ENCODE measurements at places on chromosomes 1 and 21.

DNA sequence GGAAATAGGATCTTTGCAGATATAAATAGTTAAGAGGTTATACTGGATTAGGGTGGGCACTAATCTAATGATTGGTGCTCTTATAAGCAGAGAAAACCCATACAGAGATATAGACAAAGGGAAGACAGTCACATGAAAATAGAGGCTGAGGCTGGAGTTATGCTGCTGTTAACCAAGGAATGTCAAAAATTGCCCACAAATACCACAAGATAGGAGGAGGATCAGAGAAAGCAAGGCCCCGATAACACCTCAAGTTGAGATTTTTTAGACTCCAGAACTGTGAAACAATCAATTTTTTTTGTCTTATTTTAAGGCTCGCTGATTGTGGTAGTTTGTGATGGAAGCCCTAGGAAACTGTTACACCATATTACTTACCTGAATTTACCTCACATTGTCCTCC, 513.2 kb downstream of the COL11A1 start:
- no peak for DNase-seq

DNA sequence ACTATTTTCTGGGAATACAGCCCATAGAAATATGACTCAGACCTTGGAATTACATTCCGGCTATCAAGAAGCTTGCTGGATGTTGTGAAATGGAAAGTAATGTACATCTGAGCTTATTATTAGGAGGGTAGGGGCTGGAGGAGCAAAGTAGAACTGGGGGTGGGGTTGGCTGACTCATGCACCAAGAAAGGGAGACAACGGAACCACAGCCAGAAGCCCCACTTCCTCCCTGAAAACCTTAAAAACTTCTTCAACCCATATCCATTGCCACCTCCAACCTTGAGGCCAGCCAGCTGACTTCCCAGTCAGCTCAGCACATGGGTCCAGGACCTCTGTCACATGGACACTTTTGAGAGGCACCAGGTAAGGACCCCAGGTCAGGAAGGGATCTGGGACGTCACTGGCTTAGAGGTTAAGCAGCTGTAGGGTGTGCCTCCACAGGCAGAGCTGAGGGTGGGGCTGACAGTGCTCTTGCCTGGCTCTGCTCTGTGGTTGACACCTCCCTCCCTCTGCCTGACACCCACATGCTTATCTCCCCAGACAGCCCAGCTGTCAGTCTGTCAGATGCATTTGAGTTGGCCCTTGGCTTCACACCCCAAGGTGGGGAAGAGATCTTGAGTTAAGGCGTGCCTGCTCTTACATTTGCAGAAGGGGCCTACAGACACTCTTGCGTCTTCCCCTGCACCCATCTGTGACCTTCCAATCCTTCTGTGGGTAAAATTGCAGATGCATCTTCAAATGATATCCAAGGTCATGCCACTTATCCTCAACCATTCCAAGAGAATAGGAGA, 5.7 kb upstream of the ZNF683 start:
- DNase-seq: peak; percentile 98

DNA sequence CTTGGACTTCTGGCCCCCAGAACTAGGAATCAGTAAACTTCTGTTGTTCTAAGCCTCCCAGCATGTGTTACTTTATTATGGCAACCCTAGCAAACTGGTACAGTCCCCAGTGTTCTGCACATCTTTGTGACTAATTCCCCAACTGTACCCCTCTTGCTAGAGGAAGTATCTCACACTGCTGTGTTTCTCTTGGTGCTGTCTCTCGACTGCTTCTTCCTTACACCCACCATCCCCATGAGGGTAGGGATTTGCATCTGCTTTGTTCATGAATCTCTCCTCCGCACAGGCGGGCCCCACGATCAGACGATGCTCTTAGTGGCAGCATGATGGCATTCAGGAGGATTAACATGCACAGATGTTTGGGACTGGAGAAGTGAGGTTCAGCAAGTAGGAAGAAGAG, 46.7 kb downstream of the CLIC6 start:
- no peak for DNase-seq

DNA sequence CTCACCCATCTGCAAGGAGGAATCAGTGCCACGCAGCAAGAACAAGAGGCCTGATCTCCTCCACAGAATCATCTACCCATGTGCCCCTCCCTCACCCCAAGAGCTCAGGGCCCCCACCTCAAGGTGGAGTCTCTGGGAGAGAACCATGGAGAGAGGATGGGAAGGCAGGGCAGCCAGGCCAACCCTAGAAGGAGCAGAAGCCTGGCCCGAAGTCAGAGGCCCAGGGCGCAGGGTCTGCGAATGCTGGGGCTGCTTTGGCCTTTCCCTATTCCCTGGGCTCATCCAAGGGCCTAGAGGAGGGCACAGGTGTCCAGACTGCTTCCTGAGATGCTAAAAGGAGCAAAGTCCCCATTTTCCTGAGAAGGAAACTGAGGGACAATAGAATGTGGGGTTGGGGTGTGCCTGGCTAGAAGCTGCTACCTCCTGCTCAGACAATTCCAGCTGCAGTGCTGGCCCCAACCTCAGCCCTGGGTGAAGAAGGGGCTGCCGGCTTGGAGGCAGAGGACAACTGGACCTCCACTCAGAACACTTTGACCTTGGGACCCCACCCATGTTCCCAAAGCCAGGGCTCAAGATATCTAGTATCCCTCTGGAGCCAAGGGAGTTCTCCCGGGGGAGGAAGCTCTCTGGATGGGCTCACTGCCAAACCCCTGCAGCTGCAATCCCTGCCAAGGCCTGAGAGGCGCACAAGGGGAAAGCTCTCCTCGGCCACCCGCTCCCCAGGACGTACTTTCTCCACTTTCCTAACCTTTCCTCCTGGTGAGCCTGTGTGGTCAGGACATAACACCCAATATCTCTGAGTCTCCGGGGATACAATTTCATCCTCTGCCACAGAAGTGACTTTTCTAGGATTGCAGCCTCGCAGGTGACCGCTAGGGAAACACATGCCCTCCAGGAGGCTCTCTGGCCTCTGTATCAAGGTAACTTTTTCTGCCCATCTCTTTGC, 16.6 kb upstream of the LEMD1 start:
- DNase-seq: peak; percentile 68

DNA sequence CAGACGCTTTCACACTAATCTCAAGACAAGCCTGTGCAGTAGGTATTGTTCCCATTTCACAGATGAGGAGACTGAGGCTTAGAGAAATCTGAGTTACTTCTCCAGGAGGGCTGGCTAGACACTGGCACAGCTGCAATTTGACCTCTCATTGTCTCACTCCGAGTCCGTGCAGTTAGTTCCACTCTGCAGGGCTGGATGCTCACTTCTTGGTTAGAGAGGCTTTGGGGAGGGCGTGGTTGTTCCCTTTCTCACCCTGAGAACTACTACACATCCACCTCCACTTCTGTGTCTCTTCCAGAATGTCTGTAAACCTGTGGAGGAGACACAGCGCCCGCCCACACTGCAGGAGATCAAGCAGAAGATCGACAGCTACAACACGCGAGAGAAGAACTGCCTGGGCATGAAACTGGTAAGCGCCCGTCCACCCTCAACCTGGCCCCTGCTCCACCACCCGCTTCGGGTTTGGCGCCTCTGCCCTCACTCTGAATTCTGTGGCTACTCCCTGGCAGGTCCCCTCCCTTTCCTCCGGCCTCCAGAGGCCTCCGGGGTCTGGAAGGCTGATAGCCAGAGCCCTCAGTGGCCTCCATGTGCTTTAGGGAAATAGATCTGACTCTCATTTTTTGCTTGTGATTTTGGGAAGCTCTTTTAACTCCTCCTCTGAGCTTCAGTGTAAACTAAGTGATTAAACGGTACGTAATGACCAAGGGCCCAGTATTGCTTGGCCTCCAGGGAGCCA, 29.1 kb downstream of the EIF2D start:
- no peak for DNase-seq

GRCh38 chr1:5938101-5938646, 54.1 kb downstream of the NPHP4 start:
- DNase-seq: peak; percentile 40

DNA sequence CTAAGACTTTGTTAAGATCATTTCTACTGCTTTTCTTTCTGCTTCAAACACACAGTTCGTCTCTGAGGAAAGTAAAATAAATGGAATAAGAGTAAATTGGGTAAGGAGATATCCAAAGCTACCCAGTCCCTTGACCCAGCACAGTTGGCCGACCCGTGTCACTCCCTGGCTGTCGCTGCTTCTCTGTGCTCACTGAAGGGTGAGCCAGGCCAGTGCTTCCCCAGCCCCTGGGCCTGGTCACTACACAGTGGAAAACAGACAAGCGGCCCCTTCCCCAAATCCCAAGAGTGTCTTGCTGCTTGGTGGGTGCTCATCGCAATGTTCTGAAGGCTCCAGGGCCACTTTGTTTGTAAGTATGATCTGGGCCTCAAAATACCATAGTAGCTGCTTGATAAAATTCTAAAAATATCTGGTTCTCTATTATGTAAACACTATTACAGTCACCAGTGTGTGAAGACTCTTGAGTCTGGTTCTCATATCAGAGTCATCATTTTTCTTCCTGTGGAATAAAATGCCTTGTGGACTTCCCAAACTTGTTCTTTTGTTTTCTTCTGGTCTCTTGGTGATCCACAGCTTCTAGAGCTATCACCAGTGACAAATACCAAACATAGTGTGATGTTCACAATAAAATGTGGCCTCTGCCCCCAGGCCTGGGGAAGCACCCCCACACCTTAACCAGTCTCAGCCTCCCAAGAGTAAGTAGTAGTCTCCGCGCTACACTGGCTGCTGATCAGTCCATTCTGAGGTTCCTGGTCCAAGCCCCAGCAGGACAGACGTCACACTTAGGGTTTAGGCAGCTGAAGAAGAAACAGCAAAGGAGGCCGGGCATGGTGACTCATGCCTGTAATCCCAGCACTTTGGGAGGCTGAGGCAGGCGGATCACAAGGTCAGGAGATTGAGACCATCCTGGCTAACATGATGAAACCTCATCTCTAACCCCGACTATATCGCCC, 106.2 kb downstream of the DHRS3 start:
- DNase-seq: peak; percentile 37

DNA sequence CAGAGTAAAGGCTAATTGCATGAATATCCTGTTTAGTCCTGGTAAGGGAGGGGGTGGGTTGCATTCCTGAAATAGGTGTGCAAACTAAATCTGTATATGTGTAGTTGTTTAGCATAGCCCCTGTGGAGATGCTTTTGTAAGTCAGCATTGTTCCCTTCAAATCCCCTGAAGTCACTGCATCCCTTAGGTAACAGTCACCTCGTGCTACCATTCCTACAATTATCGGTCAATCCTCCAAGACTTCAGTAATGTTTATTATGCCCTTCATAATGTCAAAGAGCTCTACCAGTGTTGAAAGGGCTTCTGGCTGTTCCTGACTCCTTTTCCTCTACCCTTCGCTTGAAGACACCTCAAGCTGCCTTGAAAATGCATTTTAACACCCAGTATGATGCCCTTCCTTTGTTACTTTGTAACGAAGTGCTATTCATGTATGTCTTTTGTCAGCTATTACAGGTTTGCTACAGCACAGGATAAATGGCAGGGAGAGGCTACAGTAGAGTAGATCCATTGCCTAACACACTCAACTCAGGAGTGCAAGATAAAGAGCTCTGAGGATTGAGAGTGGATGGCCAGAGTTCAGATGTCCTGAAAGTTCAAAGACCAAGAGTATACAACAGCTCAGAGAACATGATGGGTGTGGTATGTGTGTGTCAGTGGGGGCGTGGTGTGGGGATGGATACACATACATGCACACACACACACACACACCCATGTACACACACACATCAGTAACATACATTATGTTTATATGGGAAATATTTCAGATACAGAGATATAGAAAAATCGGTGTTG, 27.4 kb upstream of the FOXD3 start:
- DNase-seq: no peak

DNA sequence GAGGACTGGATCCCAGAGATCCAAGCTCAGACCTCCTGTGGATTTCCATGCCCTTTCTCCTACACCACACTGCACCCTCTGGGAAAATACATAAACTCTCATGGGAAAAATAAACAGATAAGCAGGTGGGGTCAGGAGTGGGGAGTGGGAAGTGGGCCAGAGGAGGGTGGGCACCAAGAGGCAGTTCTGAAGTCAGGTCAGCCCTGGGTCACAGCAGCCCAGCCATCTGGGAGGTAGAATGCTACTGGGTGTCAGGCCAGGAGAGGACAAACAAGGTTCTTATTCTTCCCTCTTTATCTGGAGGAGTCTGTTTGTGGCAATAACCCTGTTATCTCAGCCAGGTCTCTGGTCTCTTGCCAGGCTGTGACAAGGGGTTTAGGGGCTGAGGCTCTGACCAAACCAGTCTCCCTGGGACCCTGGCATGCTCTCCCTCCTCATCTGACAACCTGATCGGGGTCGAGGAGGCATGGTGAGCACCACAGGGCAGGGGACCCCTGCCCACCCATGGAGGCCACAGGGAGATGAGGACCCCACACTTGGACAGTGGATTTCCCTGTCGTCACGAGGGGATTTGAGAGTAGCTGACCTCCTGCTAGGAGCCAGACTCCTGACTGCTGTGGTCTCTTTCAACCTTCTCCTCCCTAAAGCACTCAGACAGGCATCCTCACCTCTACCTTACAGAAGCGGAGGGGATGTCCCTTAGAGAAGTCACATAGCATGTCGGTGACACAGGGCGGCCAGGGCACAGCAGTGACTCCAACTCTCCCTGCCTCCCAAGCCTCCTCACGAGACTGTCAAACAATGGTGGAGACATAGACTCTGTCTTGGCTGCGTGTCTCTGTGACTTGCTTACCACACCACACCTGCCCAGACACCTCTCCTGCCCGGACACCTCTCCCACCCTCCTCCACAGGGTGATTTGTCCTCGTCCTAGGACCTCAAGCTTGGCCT, 51.3 kb upstream of the IFFO2 start:
- no peak for DNase-seq

- no peak for DNase-seq
Observed at GRCh38 chr1:180392020-180392419, 110.4 kb downstream of the ACBD6 start.

DNA sequence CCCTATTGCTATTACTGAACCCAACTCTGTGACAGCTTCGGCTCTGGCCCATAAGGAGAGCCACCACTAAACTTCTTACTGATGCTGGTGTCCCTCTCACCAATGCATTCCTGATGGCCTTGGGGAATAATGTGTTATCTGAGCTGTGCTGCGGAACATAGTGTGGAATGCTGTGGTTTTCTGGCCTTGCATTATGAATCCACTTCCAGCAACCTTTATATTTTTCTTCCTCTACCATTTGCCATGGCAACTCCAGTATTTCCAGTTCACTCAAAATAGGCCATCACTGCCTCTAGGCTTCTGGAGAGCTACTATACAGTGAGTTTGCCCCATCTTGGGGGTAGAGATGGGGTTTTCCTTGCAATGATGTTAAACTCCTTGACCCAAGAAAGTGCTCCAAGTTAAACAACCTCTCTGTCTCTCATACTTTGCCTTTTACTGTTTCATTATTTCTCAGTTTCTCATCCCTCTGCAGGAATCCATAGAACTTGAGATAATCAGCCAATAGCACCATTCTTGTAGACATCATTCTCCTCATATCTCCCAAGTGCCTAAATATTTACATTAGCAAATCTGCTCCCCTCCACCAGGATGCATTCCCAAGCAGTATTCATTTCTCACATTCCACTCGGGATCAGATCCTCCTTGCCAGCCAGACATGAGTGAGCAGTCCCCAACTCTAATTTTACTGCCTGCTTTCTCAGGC, 11.1 kb upstream of the RAVER2 start:
- no peak for DNase-seq

GRCh38 chr1:94898491-94899385, 28.2 kb downstream of the CNN3 start:
- DNase-seq: no peak

- DNase-seq: no peak
Observed at GRCh38 chr1:75449998-75450397, 160.9 kb downstream of the SLC44A5 start.

GRCh38 chr21:35827004-35827403, 233.3 kb downstream of the SETD4 start:
- no peak for DNase-seq

- no peak for DNase-seq
Observed at GRCh38 chr1:68183895-68184294, 48.4 kb downstream of the WLS start.

GRCh38 chr1:8693107-8693506, 124.3 kb downstream of the RERE start:
- no peak for DNase-seq
